AML-193 (cell line): ENCODE measurements at places on chromosomes 16 and 17.

- DNase-seq = no peak
Observed at GRCh38 chr17:58272367-58273280, 8.1 kb downstream of the MPO start.

GRCh38 chr17:45299361-45299760, 17.5 kb downstream of the MAP3K14 start:
- no peak for DNase-seq

DNA sequence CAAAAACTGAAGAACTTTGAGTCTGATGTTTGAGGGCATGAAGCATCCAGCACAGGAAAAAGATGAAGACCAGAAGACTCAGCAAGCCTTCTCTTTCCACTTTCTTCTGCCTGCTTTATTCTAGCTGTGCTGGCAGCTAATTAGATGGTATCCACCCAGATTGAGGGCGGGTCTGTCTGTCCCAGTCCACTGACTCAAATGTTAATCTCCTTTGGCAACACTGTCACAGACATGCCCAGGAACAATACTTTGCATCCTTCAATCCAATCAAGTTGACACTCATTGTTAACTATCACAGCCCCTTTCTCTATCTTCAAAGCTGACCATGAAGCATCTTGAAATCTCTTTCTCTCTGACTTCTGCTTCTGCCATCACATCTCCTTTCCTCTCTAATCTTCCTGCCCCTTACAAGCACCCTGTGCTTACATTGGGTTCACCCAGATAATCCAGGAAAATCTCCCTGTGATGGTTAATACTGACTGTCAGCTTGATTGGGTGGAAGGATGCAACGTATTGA, 115.9 kb upstream of the CDH13 start:
- DNase-seq = no peak

DNA sequence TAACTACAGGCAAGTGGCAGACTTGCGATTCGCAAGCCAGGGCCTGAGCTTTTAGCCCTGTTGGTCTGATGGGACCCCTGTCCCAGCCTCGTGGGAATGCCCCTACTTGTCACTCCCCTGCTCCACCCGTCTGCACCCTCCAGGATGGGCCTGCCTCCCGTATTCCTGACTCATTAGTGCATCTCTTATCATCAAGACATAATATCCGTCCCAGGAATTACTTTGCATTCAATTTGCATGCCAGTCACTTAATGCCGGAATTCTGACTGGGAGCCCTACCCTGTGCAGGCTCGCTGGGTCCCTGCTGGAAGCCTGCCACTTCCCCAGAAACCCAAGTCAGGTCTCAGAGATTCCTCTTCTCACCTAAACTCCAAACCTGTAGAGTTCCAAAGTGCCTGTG, 3.3 kb downstream of the PRSS53 start:
- DNase-seq = no peak

DNA sequence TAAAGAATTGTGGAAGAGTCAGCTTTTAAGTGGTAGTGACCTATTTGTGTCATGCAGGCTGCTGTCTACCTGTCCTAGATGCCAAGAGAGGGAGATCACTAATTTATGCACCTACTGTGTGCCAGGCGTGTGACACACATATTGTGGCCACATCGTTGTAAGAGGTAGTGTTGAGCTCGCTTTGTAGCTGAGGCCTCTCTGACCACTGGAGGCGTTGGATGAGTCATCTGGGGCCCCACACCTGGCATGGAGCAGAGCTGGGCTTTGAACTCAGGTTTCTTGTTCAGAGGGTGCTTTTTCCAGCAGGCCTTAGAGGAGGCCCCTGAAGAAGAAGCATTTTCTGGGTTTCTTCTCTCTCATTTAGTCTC, 52.3 kb upstream of the LGALS9 start:
- no peak for DNase-seq

DNA sequence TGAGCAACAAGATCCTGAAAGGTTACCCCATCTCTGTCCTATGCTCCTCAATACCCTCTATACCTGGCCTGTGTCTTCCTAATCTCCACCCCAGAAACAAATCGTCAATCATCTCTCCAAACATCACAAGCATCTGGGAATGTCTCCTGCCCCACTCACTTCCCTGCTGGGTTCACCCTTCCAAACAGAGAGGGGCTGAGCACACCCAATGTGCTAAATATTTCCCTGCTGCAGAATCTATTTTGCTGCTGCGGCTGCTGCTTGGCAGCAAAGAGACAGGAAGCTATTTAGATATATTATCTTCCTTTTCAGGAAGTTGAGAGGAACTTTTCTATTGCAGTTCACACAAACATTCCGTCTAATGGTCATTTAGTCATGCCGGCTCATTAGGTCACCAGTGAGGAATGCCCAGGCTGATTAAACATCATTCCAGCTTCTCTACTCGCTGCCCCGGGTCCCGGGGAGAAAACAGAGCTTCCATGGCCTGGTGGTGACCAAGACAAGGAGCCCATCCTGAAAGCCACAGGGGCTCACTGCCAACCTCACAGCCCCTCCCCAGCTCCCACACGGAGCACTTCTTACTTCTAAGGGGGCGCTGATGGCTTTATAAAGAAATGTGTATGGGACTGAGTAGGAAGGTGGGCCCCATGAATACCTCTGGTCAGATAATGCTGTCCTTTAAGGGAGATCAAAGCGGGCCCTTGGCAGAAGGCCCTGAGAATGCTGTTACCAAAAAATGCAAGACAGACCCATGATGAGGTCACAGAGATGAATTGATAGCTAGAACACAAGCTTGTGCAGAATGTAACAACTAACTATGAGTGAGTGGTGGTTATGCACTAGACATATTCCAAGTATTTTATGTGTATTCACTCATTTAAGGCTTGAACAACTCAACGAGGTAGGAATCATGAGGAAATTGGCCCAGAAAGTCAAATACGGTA, 218.3 kb downstream of the SOX9 start:
- no peak for DNase-seq

DNA sequence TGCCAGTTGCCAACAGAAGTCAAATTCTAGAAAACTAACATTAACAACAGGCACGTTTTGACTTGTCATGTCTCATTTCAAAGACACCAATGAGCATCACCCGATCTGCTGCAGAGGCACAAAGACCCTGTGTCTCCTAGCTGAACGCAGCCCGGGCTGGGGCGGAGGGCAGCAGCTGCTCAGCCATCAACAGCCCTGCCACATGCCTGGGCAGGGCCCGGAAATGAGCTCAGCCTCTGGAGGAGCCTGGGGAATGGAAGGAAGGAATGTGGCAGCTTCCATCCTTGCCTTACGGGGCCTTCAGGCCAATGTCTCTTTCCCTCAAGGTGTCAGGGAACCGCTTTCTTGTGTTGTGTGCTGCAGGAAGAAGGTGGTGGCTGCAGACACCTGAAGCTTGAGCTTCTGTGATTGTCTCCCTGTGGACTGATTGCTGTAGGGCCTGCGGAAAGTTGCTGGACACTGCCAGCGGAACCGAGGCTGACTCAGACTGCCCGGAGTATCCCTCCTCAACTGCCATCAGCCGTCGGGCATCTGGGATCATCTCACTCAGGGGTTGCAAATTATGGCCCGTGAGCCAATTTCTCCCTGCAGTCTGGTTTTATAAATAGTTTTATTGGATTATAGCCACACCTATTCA, 7.3 kb downstream of the CDH13 start:
- no peak for DNase-seq

DNA sequence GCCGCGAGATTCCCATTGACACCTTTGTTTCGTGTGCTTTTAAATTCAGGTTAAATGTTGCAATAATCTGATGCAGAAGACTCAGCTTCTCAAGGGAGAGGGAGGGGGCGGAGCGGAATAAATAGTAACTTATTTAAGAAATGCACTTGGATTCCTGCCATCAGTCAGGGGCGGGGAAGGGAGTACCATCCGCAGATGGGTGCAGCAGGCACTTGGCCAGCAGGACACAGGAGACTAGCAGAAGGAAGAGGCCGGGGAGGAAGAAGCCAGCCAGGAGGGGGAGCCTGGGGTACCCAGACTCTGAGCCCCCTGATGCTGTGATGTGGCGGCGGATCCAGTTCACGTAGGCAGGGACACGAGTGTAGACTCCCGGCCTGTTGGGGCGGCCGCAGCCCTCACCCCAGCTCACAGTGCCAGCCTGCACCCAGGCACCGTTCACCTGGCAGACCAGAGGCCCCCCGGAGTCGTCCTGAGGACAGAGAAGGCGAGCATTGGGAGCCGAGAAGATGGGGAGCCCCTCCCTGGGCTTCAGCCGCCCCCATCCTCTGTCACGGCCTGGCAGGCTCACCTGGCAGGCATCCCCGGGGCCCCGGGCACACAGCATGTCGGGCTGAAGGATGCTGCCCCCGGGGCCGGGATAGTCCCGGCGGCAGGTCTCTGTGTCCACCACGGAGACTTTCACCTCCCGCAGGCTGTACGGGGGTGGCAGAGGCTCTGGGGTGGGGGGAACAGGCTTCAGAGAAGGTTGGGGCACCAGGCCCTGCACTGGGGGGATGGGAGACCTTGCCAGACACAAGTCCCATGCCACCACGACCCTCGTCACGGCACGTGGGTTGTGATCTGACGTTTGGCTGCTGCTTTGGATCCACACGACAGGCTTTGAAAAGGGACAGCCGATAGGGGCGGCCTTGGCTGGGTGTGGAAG, 3.2 kb downstream of the TPSG1 start:
- no peak for DNase-seq

- no peak for DNase-seq
Observed at GRCh38 chr17:73588891-73589290, 55.4 kb downstream of the SDK2 start.

DNA sequence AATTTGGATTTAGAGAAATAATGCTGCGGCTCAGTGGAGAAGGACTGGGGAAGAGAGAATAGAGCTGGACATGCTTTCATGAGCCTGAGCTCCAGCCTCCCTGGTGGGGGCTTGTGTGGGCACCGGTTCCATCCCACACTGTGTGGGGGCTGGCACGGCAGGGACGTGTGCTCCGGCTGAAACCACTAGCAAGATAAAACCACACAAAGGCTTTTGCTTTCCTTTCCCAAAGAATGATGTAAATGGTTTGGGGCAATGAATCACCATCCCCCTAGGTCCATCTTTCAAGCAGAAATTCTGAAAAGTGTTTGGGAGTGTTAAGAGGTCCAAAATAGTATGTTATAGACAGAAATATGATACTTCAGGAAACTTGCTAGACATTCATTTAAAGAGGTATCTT, 77.0 kb downstream of the CDH11 start:
- DNase-seq = no peak

DNA sequence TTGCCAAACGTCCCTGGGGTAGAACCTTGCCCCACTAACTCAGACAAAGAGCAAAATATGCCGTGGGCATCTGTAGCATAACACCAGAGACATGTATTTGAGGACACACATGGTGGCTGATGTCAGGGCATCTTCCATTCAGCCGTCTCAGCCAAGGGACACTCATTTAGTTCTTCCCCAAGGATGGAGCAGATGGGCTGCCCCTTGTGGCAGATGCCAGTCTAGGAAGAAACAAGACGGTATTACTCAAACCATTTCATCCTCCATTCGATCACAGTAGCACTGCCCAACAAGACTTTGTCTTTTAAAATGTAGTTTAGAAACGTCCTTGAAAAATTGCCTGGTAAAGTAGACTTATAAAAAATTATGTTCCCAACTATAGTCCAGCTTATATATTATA, 937.6 kb upstream of the EEF2KMT start:
- DNase-seq = no peak

- no peak for DNase-seq
Observed at GRCh38 chr17:28702752-28703150, 8.9 kb downstream of the PROCA1 start.

DNA sequence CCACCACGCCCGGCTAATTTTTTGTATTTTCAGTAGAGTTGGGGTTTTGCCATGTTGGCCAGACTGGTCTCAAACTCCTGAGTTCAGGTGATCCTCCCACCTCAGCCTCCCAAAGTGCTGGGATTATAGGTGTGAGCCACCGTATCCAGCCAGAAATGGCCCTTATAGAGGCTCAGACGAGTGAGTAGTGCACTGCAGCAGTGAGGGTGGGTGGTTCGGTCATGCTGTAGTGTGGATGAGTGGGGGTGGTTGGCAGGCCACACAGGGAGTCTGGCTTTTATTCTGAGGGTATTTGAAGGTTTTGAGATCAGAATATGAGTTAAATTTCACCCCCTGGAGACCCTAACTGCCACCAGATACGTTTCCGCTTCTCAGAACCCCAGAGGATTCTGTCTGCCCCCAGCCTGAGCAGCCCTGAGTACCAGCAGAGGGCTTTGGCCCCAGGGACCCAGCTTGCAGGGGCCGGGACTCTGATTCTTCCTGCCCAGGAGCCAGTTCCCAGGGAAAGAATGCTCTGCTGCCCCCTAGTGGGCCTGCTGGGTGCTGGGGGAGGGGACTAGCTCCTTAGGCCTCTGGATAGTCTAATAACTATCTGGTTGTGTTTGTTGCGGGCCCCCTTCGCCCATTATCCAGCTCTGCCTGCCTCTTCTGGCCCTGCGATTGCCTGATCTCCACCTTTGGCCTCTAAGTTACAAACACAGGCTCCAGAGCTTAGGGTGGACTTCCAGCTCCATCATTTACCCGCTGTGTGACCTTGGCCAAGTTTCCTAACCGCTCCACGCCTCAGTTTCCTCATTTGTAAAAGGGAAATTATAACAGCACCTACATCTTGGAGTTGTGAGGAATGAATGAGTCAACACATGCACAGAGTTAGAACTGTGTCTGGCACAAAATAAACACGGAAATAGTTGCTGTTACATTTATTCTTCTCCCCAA, 2.0 kb downstream of the ZNF771 start:
- DNase-seq = peak; percentile 82

GRCh38 chr17:77646046-77646430, 312.5 kb upstream of the TNRC6C start:
- no peak for DNase-seq

DNA sequence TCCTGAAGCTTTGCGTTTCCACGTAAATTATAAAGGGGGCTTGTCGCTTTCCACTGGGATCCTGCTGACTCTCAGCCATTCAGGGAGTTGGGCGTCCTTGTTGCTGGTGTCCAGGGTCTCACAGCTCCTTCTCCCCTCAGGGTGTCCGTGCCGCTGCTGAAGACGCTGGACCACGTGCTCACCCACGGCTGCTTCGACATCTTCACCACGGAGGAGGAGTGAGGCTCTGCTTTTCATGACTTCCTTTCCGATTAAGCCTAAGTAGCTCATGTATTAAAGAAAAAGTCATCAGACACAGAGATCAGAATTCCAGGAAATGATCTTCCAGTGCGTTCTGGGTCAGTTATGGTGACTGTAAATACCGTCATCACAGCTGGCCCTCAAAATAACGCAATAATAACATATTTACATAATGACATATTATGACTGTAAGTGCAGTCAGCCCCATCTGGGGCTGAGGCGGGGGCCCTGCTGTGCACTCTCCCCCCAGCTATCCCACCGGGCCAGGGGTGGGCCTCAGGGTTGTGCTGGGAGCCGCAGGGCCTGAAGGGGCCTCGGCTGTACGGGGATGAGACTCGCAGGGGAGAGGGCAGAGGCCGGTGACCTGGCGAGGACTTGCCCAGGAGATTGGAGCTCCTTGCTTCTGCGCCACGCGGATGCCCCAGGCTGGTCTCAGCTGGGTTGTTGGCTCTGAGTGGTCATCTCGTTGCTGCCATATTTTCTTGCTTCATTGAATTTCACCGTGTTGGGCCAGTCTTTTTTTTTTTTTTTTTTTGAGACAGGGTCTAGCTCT, 92.9 kb upstream of the ZNF750 start:
- DNase-seq = no peak
